ENCODE measurements at places on chromosomes 1 and 21.
A peak's percentile ranks its signal among the peaks of the same experiment; 100 is the strongest.

DNA sequence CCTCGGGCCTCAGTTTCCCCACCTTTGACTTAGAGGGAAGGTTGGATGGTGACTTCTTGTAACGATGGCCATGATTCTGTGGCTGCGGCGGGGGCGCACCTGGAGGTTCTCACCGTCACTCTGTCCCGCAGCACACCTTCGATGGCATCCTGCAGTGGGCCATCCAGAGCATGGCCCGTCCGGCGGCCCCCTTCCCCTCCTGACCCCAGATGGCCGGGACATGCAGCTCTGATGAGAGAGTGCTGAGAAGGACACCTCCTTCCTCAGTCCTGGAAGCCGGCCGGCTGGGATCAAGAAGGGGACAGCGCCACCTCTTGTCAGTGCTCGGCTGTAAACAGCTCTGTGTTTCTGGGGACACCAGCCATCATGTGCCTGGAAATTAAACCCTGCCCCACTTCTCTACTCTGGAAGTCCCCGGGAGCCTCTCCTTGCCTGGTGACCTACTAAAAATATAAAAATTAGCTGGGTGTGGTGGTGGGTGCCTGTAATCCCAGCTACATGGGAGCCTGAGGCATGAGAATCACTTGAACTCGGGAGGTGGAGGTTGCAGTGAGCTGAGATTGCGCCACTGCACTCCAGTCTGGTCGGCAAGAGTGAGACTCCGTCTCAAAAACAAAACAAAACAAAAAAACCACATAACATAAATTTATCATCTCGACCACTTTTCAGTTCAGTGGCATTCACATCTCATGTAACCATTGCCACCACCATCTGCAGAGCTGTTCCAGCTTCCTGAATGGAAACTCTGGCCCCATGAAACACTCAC lies 2.1 kb upstream of the PFKL start:
- peak; percentile 83 for DNase-seq

DNA sequence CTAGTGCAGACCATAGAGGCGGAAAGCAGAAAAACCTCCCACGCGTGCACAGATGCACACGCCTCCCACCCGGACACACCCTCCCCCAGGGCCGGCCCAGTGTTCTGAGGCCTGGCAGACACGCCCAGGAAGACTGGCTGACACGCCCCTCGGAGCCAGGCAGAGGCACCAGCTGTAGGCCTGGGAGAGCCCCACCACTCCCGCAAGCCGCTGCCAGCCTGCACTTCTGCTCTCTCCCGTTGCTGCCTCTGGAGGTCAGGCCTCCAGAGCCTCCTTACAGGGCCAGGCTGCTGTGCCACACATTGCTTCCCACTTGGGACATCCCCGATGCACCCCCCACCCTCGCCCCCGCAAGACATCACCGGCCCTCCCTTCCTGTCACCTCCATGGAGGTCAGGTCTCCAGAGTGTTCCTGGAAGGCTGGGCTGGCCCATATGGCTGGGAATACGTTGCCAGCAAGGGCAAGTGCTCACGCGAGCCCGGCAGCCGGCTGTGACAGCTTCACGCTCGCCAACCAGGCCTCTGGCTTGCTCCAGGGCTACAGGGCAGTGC lies 40.4 kb downstream of the CASZ1 start:
- DNase-seq, result no peak

GRCh38 chr1:211791979-211792378 lies 38.6 kb downstream of the LPGAT1 start:
- no peak for DNase-seq

DNA sequence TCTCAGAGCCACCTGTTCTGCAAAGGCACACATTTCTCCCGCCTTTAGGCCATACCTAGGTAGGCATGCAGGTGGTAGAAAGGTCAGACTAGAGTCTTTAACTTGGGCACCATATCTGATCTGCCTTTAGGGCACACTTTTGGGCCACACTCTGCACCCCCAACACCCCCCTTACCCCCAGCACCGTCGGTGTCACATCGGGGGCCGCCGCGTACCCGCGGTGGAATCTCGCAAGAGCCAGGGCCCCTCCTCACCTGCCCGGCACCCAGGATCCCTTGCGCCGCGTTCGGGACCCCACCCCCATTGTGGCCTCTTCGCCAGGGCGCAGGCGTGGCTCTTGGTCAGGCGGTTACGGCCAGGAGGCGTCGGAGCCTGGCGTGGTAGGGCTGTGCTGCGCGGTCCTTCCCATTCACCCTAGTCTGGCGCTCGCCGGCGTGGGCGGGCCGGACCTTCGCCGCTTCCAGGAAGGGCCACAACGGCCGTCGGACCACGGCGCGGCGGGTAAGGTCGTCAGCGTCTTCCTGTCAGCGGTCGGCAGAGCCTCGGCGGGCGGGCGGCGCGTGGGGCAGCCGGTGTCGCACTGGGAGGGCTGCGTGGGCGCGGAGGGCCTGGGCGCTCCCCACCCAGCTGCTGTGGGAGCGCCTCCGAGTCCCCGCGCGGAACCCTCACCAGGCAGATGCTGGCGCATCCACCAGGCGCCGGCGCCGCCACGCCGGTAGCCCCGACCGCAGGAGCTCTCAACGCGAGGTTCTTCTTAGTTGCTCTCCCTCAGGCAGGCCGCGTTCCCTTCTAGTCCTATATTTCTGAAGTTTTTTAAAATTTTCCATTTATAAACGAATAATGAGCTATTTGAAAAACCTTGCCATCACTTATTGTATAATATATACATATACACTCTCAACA lies at the start of gene DNAH14:
TSS of gene DNAH14 (plus strand) at position 341 of the 903 bp plus-strand sequence. CDS start 23,028 bp downstream, outside the sequence.
- peak; percentile 85 for DNase-seq

GRCh38 chr1:6757719-6758435 lies 27.4 kb upstream of the CAMTA1 start:
- no peak for DNase-seq

All from urothelium cell line (cell line).